ENCODE measurements at places on chromosomes 1 and 21. TPM values are rescaled to one million over a fixed set of nuclear protein-coding genes. Genes with fewer than 3 reads are reported as not detected.
A peak's percentile ranks its signal among the peaks of the same experiment; 100 is the strongest.

The FMO5 gene
- total RNA-seq: 2.8 TPM

The ZMYND12 gene
- 1.9 TPM for total RNA-seq

The CRNN gene
- total RNA-seq: 5.8 TPM

The TMEM53 gene
- 3.9 TPM for total RNA-seq

The PTPN22 gene
- 1.4 TPM for total RNA-seq

The FAM177B gene
- total RNA-seq: not detected

The FAM72C gene
- total RNA-seq: 0.13 TPM

The NT5C1A gene
- total RNA-seq: not detected

DNA sequence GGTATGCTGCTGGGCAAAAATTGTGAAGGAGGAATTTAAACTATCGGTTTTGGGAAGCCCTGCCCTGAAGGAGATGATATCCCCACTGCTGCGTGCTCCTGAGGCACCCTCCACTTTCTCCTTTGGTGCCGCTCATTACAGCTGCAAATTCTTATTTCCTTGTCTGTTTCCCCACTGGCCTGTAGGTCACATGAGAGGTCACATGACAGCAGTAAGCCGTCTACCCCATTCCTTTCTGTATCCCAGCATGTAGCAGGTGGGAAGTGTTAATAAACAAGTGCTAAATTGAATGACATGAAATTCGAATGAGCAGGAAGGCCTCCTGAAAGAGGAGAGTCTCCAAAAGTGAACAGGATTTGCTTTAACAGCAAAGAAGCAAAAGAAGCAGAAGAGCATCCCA lies 58.7 kb downstream of the GRIK3 start:
- no peak for ATAC-seq

- no peak for ATAC-seq
Measured at GRCh38 chr1:28867850-28868249, 46.5 kb upstream of the EPB41 start.

DNA sequence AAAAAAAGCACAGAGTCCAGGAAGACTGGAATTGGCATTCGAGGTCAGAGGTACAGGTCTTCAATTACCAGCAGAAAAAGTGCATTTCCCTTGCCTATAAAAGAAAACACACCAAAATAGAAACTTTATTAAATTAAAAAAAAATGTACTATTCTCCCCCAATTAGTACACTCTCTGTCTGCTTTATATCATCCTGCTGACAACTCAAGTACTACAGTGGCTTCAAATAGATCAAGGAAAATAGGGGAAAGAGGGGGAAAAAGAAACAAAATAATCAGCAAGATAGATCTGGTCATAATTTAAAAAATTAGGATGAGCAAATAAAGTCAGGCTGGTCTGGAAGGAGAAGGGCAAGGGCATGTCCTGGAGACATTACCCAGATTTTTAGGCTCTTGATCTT lies 315.1 kb downstream of the PAPPA2 start:
- ATAC-seq: no peak

- ATAC-seq: no peak
Measured at GRCh38 chr1:14756589-14757285, 158.3 kb downstream of the KAZN start.

- no peak for ATAC-seq
Measured at GRCh38 chr1:1232796-1233566, 944 bp downstream of the B3GALT6 start.

GRCh38 chr1:228837817-228838716 lies 102.8 kb downstream of the RHOU start:
- ATAC-seq: peak; percentile 84

- no peak for ATAC-seq
Measured at GRCh38 chr1:219293410-219293809, 119.7 kb downstream of the LYPLAL1 start.

DNA sequence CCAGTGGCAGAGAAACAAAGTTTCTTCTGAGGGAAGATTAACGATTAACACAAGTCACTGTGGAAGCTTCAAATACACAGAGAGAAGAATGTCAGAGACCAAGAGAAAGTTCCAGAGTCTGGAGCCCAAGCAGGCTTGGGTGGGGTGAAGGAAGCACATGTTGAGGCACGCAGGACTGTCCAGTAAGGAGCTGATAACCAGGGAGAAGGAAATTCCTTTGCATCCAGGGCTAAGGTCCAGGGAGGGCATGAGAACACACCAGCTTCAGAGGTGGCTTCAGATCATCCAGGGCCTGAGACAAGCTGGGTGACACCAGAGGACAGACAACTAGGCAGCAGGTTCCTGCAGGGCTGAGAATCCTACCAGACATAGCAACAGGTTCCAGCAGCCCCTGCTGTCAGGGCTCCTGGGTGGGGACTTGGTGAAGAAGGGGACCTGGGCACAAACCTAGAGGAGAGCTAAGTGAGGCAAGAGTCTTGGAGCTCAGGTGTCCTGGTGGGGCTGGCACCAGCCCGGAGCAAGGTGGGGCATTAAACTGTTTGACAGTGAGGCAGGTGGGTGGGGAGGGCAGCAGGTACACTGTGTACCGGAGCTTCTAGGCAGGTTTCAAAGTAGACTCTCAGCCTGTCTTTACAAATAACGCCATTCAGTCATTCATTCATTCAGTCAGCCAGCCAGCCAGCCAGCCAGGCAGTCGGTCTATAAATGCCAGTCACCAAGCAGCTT lies 2.6 kb upstream of the SPRR1A start:
- ATAC-seq: no peak

- ATAC-seq: no peak
Measured at GRCh38 chr1:54577612-54578011, 29.6 kb downstream of the ACOT11 start.

DNA sequence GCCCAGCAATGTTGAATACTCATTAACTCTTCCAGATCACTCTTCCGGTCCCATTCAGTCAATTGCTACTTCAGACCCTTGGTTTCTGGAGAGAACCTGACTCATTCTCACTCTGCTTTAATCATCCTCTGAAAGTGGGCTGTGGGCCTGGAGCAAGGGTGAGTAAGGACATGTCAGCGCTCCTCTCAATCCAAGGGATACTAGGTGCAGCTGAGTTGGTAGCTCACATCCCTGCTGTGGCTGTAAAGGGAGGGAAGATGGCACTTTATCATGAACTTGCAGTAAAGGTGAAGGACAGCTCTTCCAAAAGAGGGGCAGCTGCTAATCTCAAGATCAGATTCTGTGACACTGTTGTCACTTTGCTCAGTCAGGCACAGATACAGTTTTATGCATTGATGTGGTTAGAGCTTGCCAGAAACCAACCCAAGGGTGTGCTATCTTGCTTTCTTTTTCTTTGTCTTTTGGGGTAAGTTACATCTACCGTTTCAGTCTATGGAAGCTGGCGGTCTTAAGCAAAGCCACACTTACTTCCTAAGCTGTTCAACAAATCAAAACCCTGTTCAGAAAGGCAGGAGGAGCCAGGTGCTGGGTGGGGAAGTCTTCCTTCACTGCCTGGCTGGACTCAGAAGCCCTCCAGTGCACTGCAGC lies 26.5 kb upstream of the NTPCR start:
- ATAC-seq: no peak

DNA sequence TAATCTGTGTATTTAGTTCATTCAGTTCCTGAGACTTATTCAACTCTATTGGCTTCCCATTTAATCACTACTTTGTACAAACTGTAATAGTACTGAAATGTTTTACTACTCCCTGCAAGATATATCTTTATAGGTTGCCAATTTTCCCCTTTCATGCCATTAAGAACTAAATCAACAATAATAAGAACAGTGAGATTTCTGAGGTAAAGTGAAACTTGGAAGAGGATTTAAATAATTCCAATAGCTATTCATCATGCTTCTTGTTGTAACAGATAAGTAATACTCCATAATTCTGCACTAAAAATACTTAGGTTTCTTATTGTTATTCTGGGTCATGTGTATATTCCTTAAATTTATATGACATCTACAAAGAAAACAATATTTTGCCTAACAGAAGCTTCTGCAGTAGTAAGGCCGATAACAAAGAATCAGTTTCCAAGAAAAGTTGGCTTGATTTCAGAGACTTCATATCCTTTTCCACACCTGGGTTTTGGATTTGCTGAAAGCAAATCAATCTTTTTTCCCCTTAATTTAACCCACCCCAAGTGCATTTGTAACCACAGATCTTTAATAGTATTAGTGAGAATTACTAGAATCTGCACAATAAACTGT lies 258.3 kb downstream of the FAF1 start:
- no peak for ATAC-seq

GRCh38 chr1:13749543-13750341 lies 49.8 kb downstream of the PRDM2 start:
- ATAC-seq: peak; percentile 78

- ATAC-seq: peak; percentile 36
Measured at GRCh38 chr1:199857108-199857507, 170.4 kb upstream of the NR5A2 start.

- no peak for ATAC-seq
Measured at GRCh38 chr1:109272831-109273547, 10.0 kb downstream of the PSRC1 start.

GRCh38 chr1:154955039-154955717 lies 721 bp downstream of the PBXIP1 start:
- ATAC-seq: peak; percentile 28

GRCh38 chr1:228989176-228989575 lies 253.9 kb downstream of the RHOU start:
- ATAC-seq: no peak

DNA sequence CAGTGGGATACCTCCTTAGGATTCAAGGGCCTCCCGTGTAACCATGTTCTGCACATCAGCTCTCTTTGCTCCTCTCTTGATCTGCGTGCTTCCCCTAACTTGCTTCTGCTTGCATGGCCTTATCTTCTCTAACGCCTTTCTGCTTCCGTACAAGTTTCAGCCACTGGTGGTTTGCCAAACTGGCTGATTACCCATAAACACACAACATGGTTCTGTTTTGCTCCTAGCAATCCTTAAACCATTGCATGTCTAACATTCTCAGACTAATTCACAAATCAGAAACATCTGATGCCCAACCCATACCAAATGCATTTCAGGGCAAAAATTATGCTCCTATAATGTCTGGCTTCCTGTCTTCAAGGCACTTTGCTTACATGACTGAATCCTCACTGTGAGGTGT lies 166.4 kb downstream of the PBX1 start:
- ATAC-seq: no peak

GRCh38 chr1:168473126-168473525 lies 70.7 kb downstream of the XCL2 start:
- ATAC-seq: no peak

DNA sequence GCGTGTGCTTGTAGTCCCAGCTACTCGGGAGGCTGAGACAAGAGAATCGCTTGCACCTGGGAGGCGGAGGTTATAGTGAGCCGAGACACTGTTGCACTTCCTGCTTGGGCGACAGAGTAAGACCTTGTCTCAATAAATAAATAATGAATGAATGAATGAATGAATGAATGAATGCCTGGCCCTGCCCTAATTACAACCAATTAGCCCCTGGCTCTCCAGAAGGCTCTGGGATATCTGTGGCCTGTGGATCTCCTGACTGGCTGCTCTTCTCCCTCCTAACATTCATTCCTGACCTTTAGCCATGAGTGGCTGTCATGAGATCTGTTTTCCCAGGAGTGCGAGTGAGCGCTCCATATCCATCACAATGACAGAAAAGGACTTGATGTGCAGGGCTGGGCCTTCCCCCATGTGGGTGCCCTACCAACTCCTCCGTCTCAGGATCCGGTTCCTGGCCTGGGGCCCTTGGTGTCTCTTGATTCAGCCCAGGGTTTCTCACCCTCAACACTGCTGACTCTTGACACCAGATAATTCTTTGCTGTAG lies 243.6 kb upstream of the TMEM51 start:
- no peak for ATAC-seq

- ATAC-seq: no peak
Measured at GRCh38 chr1:219751870-219752507, 139.1 kb upstream of the ZC3H11B start.

GRCh38 chr1:112793631-112794565 lies 78.8 kb upstream of the PPM1J start:
- no peak for ATAC-seq

- no peak for ATAC-seq
Measured at GRCh38 chr1:95282518-95282895, 48.5 kb downstream of the RWDD3 start.

GRCh38 chr1:37840711-37841110 lies 18.7 kb downstream of the MTF1 start:
- ATAC-seq: no peak

GRCh38 chr1:192162376-192162775 lies 4.1 kb downstream of the RGS18 start:
- no peak for ATAC-seq

DNA sequence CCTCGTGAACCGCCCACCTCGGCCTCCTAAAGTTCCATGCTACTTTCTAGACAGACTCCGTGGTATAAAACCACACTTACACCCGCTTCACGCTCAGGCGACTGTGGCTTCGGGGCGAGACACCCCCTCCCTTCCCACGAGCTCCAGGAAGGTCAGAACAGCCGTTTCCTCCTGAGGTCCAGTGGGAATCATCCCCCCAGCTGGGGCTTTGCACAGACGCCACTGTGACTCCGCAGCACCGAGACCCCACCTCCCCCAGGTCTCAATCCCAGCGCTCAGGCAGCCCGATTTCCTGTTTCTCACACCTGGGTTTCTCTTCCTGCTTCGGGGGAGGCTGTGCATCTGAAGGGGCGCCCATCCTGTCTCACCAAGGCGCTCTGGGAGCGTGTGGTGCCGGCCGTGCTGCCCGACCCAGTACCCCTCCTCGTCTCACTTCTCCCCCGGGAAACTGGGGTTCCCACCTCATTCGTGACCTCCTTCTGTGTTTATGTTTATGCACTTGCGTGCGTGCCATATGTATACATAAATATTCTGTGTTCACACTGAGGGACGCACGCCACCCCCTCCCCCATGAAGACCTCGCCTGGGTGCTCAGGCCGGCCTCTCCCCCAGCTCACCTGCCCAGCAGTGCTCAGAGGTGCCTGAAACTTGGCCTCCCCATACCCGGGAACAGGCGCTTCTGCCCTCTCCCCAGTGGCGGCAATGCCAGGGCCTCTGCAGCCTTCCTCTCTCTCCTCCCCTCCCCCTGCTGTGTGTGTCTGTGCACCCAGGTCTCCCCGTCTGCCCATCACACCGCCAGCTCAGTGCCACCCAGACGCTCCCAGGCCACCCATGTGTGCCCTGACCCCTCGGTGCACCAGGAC lies 14.6 kb downstream of the SLC35E2B start:
- ATAC-seq: no peak

GRCh38 chr1:30043731-30044408 lies 679.5 kb downstream of the MATN1 start:
- no peak for ATAC-seq

GRCh38 chr1:75690547-75690946 lies 34.0 kb upstream of the ACADM start:
- no peak for ATAC-seq

- ATAC-seq: no peak
Measured at GRCh38 chr1:42926235-42926878, 32.3 kb downstream of the SLC2A1 start.

GRCh38 chr1:68506386-68506785 lies 9.5 kb upstream of the DEPDC1 start:
- no peak for ATAC-seq

GRCh38 chr1:37755951-37756560 lies 8.9 kb downstream of the EPHA10 start:
- ATAC-seq: no peak

GRCh38 chr1:22224091-22224490 lies 81.2 kb upstream of the WNT4 start:
- no peak for ATAC-seq

GRCh38 chr1:204513117-204513716 lies 3.0 kb upstream of the MDM4 start:
- ATAC-seq: no peak

Measured in gastroesophageal sphincter (tissue), 4 donors.